Mucosa of descending colon (tissue), 3 donors: ENCODE measurements at places on chromosomes 16 and 17.

DNA sequence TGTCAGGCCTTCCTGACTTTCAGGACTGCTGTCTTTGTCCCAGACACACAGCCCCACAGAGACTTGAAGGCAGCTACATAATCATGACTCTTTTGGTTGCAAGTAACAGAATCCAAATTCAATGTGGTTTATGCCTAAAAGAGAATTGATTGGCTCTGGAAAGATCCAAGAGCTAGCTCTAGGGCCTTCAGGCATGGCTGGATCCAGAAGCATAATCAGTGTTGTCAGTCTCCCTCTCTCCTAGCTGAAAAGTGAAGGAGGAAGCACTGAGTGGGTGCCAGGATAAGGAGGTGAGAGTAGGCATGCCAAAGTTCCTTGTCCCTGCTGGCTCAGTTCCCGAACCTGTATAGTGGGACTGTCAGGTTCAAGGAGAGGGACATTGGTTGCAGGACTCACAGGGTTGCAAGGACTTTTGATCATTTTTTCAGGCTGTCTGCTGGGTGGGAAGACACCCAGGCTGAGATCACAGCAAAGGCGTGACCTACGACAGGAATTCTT, 25.5 kb downstream of the SNX20 start:
- no peak for DNase-seq

- DNase-seq, result no peak
These were observed 163.8 kb upstream of the TBX2 start for GRCh38 chr17:61235827-61236197.

- peak; percentile 82 for DNase-seq
These were observed 2.9 kb upstream of the SCIMP start for GRCh38 chr17:5237541-5238016.

GRCh38 chr17:80789356-80789902, 202.2 kb upstream of the CHMP6 start:
- DNase-seq, result no peak

DNA sequence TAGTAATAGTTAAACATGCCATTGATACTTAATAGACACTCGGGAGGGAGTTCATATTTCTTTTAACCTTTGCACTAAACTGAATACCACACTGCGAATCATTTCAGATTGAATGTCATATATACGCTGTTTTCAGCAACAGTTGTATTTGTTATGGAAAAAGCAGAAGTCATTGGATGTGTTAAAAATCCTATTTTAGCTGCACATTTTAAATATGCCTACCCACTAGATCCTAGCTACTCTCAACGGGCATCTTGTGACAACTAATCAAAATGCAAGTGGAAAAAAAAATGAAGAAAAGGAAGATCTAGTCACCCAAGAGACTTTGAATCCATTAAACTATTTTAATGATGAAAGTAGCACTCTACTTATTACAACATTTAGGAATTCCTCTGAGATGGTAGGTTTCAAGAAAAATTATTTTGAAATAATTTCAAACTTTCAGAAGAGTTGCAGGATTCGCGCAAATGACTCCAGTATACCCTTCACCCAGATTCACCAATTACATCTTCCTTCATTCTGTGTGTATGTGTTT, 51.4 kb upstream of the MNT start:
- DNase-seq, result no peak

GRCh38 chr17:57293077-57293476, 36.8 kb downstream of the MSI2 start:
- DNase-seq, result no peak

- no peak for DNase-seq
These were observed 4.9 kb downstream of the CCL5 start for GRCh38 chr17:35875072-35875799.

DNA sequence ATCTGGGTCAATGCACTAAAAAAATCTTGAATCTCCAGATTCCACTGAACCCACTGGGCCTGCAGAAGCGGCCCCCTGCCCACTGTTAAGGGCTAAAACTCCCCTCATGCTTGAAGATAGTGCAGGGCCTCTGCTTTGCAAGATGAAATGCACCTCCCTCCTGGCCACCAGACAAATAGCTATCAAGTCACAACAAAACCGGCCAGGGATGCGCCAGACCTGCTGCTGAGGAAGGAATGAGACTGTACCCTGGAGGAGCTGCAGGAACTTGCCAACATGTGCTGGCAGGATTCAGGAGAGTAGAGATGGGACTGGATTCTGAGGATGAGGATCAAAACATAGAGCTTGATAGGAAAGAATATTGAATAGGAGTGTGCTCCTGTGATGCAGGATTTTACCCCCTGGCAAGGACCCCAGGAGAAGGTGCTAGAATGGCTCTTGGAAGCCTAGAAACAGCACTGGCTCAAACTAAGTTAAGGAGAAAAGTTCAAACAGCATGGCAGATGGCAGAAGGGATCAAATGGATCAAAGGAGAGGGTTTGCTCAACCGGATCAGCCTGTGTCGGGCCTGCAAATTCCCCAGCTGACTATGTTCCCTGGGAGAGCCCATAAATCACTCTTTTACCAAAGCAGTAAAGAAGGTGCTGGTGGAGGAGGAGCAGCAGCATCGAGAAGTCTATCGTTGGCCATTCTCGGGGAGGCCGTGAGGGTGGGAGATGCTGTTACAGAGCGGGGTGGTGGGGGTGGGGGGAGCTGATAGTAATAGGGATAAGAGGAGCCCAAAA, 27.2 kb upstream of the XYLT2 start:
- no peak for DNase-seq
